ENCODE measurements at places on chromosomes 5 and 9.

DNA sequence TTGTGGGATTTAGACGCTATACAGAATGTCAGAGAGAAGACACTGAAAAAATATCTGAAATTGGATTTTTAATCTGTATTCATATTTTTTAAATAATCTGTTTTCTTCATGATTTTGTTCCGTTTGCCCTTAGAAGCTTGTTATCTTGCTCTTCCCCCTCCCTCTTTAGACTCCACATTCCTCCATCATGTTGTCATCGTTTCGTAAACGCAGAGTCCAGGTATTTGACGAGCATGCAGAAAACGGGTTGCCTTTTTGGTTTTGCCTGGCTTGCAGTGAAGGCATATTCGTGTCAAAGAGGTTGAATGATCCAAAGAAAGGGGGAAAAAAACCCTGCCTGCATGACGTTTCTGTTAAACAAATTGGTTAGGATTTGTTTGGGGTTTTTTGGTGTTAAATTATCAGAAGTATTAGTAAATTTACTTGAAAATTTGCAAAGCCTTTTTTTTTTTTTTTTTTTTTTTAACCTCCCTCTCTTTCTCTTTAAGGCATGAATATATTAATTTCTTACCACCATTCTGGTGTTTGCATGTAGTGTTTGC lies 2.9 kb downstream of the SPTAN1 start:
- peak; percentile 73 for DNase-seq

- no peak for DNase-seq
Observed at GRCh38 chr5:108361771-108362170, 20.1 kb downstream of the FBXL17 start.

DNA sequence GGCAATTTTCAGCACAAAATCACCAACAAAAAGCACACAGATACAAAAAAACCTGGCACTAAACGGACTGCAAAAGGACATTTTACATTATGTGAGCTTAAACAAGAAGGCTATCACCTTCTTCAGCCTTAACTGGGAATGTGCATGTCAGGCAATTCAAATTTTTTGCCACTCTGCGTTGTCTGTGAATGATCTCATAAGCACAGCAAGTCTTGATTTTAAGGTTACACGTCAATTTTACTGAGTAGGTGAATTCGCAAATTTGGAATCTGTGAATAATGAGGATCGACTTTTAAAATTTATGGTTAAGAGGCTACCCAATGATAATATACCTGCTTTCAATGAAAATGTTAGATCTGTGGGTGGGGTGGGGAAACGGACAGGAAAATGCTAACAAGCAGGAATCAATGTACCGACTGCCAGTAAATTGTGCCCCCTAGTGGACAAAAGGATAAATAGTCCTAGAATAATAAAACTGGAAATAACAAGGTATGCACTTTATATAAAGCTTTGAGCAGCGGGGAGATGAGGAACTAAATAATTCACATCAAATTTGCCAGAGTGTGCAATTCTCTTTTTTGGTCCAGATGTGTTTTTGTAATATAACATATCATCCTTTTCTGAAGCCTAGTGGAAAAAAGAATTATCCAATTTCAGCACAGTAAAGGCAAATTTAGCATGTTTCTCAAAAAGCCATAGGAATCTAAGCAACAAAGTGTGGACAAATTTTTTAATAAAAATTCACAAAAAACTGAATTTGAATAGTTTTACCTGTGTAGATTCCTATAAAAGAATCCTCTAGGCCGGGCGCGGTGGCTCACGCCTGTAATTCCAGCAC lies 20.5 kb downstream of the EQTN start:
- DNase-seq: peak; percentile 29

GRCh38 chr5:168047043-168047668 lies 244.3 kb upstream of the WWC1 start:
- peak; percentile 11 for DNase-seq

GRCh38 chr5:178793151-178793550 lies 62.7 kb upstream of the ZNF354A start:
- DNase-seq: no peak

DNA sequence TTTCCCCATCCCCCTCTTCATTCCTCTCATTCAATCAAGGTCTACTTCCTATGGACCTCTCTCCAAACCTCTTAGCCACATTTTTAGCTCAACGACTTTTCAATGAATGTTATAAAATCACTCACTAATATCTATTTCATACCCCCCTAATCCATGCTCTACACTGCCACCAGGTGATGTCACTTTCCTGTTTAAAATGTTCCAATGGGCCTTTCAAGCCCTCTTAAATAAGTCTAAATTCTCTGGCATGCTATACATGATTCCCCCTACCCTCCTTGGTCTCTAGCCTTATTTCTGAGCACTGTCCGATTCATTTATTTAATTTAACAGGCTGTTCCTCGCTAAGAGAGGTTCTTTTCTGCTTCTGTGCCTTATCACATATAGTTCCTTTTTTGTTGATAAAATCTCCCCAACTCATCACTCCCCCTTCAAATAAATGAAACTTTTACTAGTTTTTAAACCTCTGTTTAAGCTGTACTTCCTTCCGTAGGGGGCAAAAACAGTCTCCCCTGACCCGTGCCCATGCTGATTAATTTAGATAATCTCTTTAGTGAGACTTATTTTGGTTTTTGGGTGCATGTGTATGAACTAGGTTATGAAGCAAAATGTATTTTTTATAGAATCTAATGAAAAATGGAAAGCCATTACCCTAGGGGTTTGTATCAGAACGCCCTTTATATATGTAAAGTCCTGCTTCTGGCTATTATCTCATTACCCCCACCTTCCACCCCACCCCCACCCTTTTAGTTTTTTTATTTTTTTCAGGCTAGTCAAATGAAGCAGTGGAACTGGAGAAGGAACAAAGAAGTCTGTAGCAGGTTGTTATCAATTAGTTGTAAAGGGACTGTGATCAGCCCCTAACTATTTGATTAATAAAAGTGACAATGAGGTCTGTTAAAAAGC lies 9.0 kb downstream of the ABHD17B start:
- no peak for DNase-seq

DNA sequence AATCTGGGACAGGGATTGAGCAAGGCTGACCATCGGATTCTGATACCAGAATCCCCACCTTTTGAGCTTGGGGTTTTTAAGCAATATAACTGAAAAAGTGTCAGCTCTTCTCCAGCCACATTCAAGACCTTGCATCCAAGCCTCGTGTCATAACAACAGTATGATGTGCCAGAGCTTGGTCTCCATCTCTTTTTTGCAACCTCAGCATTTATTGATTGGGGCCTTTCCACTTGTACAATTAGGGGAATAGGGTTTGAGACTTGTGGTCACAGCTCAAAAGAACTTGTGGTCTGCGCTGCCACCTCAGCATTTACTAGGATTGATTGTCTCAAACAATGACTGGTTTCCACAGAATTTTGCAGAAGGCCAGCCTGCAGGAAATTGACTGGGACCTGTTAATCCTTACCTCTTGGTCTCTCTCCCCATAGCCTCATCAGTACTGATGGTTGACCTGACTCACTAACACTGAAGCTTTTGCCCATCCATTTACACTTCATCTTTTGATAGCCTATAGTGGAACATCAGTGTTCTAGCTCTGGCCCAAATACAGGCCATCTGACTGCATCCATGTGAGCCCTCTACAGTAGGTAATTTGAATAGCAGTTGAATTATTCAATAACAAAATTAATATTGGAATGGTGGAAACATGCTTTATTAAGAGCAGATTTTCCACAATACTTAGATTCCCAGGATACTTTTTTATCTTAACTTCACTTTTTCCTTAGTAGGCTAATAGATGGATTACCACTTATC lies 381.6 kb upstream of the PRR16 start:
- no peak for DNase-seq

Data from HS-5 (cell line).